Airway epithelial cell (primary cell): ENCODE measurements at places on chromosomes 7 and 10. TPM values are rescaled to one million over a fixed set of nuclear protein-coding genes. Genes with fewer than 3 reads are reported as not detected.

The ACSM6 gene
- not detected in 2 replicates for total RNA-seq

The PTCD1 gene
- 5.4 and 7.5 TPM in 2 replicates for total RNA-seq

The TRIM50 gene
- not detected in 2 replicates for total RNA-seq

The CPA4 gene
- 30.4 and 31.7 TPM in 2 replicates for total RNA-seq

The RARRES2 gene
- total RNA-seq: not detected in 2 replicates

The KLF14 gene
- not detected in 2 replicates for total RNA-seq

The NUTM2B gene
- 0.78 and 0.88 TPM in 2 replicates for total RNA-seq
